Right renal pelvis (tissue), 4 donors: ENCODE measurements at places on chromosomes 1 and 21. TPM values are rescaled to one million over a fixed set of nuclear protein-coding genes. Genes with fewer than 3 reads are reported as not detected.

ACTN2 gene
- polyA plus RNA-seq = 0.42 TPM

DNA sequence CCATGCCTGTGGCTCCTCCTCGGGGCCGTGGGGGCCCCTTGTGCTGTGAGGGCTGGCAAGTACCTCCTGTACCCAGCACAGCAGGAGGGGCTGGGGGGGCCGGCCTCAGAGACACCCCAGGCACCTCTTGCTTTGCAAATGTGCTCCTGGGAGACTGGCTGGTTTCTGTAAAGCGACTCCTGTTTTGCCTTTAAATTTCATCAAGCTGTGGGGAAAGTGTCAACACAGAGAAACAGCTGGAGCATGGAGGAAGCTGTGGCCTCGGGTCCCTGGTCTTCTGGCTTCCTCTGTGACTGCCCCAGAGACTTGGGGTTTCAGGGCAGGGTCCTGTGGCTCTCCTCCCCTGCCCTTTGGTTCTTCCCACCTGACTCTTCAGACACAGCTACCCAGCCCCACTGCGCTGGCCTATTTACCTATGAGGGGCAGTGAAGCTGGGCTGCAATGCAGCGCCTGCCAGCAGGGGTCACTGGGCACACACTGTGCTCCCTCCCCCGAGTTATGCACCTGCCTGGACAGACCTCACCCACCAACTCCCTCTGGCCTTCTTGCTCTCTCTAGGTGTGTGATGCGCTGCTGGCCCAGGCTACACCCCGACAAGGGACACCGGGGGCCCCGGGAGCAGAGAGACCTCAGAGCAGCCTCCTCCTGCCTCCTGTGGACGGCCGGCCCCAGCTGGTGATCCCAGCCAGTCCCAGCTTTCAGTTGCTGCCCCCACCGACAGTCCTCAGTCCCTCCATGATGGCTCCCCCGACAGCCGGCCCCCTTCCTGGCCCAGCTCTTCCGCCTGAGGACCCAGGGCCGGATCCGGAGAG lies 17.6 kb upstream of the PEX10 start:
- DNase-seq = no peak

PLXNA2 gene
- 16.2 TPM for polyA plus RNA-seq

SLC2A5 gene
- 1.8 TPM for polyA plus RNA-seq

GRCh38 chr1:38962113-38962512 lies 20.5 kb upstream of the RHBDL2 start:
- DNase-seq = no peak

- DNase-seq = no peak
Measured at GRCh38 chr1:92853299-92853698, 21.5 kb downstream of the RPL5 start.

GRCh38 chr21:42117229-42117966 lies 46.3 kb downstream of the UMODL1 start:
- DNase-seq = peak; percentile 61

- DNase-seq = no peak
Measured at GRCh38 chr21:15433091-15433490, 296.7 kb upstream of the USP25 start.

DNA sequence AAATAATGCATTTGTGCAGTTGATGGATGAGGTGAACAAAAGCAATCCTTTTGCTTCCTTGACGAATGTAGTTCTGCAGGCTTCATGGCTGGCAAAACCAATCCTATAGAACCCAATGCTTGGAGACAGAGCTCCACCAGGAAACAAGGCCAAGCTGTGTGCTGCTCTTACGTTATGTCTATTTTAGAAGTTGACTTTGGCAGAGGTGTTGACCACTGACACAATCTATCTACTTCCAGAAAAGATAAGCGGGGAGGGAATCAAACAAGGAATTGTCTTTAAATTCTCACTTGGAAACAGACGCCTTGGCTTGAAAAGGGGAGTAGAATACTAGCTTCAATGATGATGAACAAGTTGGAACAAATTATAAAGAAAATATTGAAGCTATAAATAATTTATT lies 211.2 kb downstream of the SETD4 start:
- no peak for DNase-seq

DNA sequence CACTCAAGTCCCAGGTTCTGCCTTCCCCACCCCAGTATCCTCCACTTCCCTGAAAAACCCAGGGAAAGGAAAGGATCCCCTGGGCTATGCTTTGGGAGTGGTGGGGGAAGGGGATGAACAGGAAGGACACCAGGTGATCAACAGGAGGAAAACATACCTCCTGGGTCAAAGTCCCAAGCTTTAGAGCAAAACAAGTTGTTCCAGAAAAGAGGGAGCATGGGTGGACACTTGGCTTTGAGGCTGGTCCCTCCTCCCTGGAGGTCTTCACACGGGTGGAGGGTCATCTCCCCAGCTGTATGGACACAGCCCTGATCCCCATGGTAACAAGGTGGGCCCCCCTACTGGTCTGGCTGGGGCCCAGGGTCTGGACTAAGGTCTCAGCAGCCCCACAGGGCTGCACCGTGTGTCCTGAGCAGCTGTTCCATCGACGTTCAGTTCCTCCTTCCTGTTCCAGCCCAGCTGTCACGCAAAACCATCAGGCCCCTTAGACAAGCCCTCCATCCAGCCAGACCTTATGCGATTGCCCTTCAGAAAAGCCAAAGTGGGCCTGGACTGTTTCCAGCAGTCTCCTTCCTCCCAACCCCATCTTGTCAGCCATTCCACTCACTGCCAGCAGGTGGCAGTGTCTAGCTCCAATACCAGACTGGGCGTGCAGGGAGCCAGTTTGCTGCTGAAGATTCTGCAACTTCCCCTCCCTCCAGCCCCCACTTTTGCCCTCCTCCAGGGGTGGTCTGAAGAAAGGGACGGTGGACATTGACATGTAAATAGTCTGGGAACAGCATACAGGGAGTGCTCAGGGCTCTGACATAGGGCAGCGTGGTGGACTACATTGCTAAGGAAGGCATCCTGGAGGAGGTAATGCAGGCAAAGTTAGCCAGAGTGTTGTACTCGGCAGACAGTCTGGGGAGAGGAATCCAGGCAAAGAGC lies 2.9 kb upstream of the PDZK1IP1 start:
- peak; percentile 72 for DNase-seq

GRCh38 chr1:1150100-1150499 lies 23.6 kb upstream of the TTLL10 start:
- DNase-seq = no peak

DNA sequence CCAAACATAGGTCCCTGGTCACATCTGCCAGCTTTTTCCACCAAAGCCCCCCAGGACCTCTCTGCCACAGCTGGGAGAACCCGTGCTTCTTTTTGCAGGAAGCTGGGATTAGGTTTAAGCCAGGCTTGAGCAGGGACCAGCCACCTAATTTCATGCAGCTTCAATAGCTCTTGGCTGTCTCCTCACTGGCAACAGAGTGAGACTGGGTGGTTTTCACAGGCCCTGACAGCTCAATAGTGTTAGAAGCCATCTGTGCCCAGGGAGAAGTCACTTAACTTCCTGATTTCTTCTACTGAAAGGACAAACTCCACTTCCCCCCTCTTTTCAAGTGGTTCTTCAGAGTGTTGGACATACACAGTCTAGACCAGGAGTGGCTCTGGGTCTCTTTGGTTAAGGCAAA lies 20.4 kb upstream of the SRSF4 start:
- no peak for DNase-seq

- no peak for DNase-seq
Measured at GRCh38 chr21:33058957-33059356, 11.0 kb upstream of the OLIG1 start.

DNA sequence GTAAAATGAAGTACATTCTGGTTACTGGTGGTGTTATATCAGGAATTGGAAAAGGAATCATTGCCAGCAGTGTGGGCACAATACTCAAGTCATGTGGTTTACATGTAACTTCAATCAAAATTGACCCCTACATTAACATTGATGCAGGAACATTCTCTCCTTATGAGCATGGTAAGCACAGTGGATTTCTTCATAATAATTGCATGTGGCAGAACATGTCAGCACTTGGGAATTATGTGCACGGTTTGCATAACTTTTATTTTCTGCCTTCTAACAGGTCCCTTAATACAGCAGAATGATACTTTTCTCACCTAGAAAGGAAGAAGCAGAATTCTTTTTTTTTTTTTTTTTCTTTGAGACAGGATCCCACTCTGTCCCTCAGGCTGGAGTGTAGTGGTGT lies 3.8 kb downstream of the CTPS1 start:
- no peak for DNase-seq

- DNase-seq = peak; percentile 58
Measured at GRCh38 chr1:48841461-48841860, 64.8 kb upstream of the BEND5 start.

GRCh38 chr1:200899954-200900867 lies 5.5 kb downstream of the INAVA start:
- DNase-seq = no peak

FGGY gene
- polyA plus RNA-seq = 25.1 TPM

DNA sequence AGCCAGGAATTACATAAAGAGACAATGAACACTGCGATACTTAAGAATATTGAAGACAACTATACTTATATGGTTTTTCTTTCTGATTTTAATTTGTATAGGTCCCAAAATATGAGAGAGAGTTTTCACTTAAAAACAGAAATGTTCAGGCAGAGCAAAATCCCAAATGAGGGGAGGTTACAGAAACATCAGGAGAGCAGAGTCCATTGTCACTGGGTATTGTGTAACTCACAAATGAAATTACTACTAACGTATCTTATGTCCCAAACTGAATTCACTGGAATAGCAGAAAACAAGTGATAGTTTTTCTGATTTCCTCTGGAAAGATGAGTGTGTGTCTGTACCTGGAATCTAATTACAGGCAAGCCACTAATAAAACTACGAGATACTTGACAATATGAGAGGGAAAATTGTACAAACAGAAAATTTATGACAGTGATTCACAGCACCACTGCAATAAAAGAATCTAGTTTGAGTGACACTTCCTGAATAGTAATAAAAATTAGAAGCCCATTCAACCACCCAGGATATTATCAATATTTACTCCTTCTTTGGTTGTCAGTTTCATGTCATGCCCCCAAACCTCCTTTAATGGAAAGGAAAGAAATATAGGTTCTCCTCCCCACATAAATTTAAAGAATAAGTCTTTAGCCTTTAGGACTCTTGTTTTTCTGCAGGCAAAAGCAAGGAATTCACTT lies 522.6 kb downstream of the ADGRL2 start:
- DNase-seq = no peak

DNA sequence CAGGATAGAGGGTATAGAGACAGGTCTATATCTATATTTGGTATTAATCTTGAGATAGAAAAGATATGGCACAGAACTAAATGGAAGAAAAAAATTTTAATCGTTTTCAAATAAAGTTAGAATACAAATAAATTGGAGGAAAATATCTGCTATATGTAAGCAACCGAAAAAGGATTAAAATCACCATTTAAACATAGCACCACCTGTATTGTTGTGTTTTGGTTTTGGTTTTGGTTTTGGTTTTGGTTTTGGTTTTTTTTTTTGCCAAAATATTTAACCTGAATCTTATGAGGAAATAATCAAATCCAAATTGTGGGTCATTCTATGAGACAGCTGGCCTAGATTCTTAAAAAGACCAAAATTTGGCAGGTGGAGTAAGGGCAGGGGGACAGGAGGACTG lies 28.5 kb upstream of the ANGPTL1 start:
- no peak for DNase-seq

GRCh38 chr21:46056450-46056903 lies 41.4 kb upstream of the COL6A2 start:
- no peak for DNase-seq

DNA sequence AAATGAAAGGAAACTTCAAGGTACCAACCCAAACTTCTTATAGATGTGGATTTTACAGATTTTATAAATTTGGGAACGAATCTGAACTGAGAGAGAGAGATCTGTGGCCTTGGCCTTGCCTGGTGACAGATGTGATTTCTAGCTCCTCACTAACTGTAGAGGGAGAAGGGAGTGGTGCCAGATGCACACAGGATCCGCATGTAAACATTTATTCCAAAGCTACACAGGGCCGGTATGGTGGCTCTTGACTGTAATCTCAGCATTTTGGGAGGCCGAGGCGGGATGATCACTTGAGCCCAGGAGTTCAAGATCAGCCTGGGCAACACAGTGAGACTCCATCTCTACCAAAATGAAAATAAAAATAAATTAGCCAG lies 77.1 kb downstream of the PGBD5 start:
- DNase-seq = no peak

TNFRSF8 gene
- 0.80 TPM for polyA plus RNA-seq

DNA sequence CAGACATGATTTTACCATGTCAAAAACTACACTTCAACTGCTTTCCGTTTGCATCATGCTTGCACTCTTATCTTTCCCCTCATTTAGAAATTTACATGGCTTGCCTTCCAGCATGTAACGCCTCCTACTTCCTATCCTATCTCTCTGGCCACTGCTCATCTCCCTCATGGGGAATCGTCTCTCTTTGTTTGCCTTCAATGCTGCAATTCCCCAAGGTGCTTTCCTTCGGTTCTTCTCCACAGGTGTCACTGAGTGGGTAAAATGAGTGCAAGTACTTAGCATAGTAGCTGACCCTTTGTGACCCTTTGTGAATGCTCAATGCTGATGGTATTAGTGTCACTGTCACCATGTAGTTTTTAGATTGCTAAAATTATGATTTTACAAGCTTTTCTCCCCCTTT lies 63.1 kb downstream of the APP start:
- no peak for DNase-seq
